NCI-H187 (cell line): ENCODE measurements at places on chromosomes 3 and 15.

GRCh38 chr15:71559616-71560015 lies 250.7 kb upstream of the NR2E3 start:
- no peak for DNase-seq

DNA sequence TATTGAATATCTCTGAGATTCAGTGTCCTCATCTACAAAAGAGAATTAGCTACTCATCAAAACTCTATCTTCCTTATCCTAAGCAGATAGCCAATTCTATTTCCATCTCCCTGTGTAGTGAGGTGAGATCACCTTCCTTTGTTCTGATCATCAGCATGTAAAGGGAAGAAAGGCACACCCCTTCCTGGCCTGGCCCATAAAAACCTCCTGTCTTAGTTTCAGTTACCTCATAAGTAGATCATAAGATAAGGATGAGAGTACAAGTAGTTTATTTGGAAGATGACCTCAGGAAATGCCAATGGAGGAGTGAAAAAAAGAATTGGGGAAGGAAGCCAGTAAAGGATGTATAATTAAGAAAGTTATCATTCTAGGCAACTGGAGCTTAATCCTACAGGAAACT lies 114.5 kb upstream of the GADL1 start:
- DNase-seq: no peak

DNA sequence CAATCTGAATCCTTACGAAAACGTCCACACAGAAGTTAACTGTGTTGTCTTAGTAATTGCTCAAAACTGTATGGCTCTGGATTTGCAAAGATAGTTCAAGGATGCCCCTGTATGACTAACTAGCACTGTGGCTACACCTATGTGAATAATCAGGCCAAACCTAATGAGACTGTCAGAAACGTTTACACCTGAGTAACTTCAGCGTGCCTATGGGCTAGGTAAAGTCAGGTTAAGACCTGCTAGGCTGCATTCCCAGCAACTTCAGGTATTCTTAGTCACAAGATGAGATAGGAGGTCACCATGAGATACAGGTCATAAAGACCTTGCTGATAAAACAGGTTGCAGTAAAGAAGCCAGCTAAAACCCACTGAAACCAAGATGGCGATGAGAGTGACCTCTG lies 87.8 kb upstream of the PLXND1 start:
- DNase-seq: no peak

- DNase-seq: no peak
These were observed 33.5 kb upstream of the ST6GAL1 start for GRCh38 chr3:186896875-186897274.

DNA sequence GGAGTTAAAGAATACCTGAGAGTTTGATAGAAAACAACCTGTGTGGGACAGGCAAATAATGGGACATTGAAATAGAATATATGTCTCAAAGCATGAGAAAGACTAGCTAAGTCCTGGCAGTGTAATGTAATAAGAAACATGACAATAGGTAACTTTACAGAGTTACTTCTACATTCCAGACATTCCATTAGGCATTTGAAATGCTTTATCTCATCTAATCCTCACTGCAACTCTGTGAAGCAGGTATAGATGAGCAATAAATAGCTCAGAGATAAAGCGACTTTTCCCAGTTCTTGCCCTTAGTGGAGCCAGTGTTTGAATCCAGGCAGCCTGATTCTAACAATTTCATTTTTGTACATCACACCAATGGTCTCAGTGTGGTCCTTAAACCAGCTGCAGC lies 76.8 kb downstream of the CPNE4 start:
- no peak for DNase-seq

DNA sequence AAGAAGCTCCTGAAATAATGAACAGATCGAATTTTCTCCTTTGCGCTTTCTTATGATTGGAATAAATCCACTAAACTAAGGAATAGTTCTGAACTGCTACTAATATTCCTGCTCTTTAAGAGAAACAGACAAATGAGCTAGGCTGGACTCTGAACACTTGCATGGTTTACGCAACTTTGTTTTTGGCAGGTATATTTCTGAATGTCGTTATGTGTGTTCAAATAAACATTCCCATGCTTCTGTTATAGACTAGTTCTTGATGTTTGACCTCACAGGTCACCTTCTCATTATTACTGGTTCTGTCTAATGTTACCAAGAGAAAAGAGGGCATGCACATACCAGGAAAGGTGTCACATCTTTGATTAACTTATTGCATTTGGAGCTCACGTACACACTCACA lies 418.2 kb downstream of the EPHB1 start:
- DNase-seq: no peak

DNA sequence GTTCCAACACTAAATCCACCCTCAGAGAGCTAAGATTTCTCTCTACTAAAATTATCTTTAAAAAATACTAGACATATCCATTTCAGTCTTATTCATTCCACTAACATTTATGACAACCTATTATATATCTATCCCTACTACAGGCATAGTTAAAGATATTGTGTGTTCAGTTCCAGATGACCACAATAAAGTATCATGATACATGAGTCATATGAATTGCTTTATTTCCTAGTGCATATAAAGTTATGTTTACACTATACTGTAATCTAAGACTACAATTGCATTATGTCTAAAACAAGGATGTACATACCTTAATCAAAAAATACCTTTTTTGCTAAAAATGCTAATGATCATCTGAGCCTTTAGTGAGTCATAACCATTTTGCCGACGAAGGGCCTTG lies 19.4 kb downstream of the SHOX2 start:
- DNase-seq: no peak

GRCh38 chr15:82737975-82738374 lies 28.3 kb upstream of the AP3B2 start:
- DNase-seq: no peak

GRCh38 chr3:139695007-139695406 lies 17.2 kb upstream of the NMNAT3 start:
- DNase-seq: no peak

DNA sequence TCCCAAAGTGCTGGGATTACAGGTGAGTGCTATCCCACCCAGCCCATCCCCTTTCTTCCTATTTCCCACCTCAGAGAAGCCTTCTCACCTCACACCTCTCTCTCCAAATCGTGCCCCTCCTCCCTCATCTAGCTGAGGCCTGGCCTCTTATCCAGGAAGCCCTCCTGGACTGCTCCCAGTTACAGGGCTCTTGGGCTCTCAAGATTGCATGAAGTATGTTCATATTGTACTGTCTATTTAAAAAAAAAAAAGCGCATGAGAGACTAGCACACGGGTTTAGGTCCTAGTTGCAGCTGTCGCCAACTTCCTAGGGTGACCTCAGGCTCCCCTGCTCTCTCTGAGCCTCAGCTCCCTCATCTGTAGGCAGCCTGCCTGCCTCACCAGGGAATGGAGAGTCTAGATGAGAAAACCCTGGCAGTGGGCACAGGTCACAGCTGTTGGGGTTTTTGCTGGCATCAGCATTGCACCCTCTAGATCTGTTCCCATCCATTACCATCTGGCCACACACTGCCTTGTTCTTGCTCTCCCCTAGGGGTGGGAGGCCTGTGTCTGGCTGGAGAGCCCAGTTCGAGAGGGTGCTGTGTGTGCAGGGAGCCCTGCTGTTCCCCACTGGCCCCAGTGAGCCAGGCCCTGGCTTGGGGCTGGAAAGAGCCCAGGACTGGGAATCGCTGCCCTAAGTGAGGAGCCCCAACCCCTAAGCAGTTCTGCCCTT lies 24.2 kb upstream of the C15orf39 start:
- no peak for DNase-seq

- no peak for DNase-seq
These were observed 357.5 kb downstream of the FOXP1 start for GRCh38 chr3:71225951-71226564.

DNA sequence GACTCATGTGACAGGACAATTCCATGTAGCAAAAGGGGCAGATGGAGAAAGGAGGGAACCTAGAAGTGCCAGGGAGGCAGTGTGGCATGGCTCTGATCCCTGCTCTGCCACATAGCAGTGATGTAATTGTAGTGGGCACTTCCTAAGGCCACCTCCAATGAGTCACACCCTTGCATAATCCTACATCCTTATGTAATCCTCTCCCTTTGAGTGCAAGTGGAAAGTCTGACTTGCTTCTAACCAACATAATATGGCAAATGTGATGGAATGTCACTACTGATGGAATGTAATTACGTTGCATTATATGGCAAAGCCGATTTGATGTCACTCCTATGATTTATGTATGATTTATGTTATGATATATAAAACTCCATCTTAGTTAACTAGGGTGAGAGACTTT lies 72.9 kb upstream of the ATP2C1 start:
- DNase-seq: no peak

- DNase-seq: no peak
These were observed 136.4 kb downstream of the LIPC start for GRCh38 chr15:58568157-58568571.

- no peak for DNase-seq
These were observed 41.5 kb upstream of the MTMR10 start for GRCh38 chr15:31032961-31033371.

- no peak for DNase-seq
These were observed 330.7 kb downstream of the FHIT start for GRCh38 chr3:60920519-60920918.
